Right atrium auricular region (tissue), 2 donors: ENCODE measurements at places on chromosomes 12 and 14. TPM values are rescaled to one million over a fixed set of nuclear protein-coding genes. Genes with fewer than 3 reads are reported as not detected.

CCDC196 gene
- not detected for total RNA-seq

- no peak for DNase-seq
- no peaks in the 10 kb centered on the region for H3K36me3 ChIP-seq
- H3K4me3 ChIP-seq, result peak within 1 kb of the TSS; percentile 75
Measured at GRCh38 chr14:92513204-92513965, at the start of gene RIN3. TSS of gene RIN3 (plus strand) at chr14:92513781. CDS start at chr14:92513933, 152 bp downstream.

C1QL4 gene
- total RNA-seq, result not detected

GNG2 gene
- total RNA-seq, result 6.3 TPM

HSPB8 gene
- 530 TPM for total RNA-seq

DNA sequence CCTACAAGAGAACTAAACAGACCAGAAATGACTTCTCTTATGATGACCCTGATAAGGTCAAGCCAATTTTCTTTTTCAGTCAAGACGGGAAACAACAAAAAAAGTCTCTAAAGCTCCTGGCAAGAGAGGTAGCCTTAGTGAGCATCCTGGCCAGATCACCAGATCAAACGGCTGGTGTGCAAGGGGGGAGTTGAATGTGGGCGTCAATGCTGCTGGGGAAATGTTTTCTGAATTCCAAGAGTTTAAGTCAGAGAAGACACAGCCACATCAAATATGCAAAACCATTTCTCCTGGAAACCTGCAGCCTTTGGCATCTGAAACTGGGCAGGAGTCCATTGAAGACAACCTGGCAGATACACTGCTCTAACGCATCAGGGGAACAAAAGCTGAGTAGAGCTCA is 16.0 kb upstream of the SELPLG start:
- H3K4me3 ChIP-seq, result no peak overlapping the region
- peaks cover 62% of the 10 kb centered on the region for H3K36me3 ChIP-seq
- no peak overlapping the region for H3K27ac ChIP-seq
- H3K27me3 ChIP-seq, result no peaks in the 10 kb centered on the region
- H3K4me1 ChIP-seq, result no peaks in the 10 kb centered on the region

CCDC197 gene
- total RNA-seq, result not detected

EML1 gene
- 28.3 TPM for total RNA-seq

TTC9 gene
- total RNA-seq, result 2.2 TPM

GRCh38 chr14:90615517-90616060 is 200.6 kb downstream of the TTC7B start:
- no peak for DNase-seq
- H3K36me3 ChIP-seq, result no peaks in the 10 kb centered on the region
- H3K27me3 ChIP-seq, result no peaks in the 10 kb centered on the region
